ENCODE measurements at places on chromosomes 4 and X.

DNA sequence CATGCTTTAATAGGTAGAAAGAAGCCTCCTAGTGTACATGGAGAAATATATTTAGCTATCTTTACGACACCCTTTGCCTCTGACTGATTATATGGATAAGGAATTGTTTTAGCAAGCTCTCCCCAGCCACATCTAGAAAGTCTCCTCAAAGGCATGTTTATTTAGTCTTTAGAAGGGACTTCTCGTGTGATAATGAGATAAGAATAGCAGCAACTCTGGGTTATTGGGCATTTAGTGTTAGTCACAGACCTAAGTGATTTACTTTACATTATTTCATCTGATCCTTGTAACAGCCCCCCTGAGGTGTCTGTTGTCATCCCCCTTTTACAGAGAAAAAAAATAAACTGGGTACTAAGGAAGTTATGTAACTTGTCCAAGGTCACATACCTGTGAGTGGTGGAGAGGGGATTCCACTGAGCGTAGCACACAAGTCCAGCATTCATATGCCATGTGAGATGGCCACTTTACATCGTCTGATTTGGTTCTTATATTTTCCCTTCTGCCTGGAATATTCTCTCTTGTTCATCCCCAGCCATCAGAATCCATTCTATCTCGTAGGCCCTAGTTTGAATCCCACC lies 77.7 kb downstream of the TSPAN7 start:
- no peak for DNase-seq

DNA sequence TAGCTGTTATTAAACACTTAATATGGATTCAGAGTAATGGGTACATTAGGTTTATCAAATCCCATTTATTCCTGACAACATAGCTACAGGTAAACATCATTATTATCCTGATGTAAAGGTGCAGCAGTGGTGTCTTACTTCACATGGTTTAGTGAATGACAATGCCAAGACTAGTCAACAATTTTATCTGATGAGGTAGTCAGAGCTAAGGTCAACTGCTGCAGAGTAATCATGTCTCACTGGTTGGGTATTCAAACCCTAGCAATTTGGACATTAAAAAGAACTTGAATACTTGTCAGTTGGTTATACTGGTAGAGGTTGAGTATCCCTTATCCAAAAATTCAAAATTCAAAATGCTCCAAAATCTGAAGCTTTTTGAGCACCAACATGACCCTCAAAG lies 117.6 kb downstream of the MAB21L2 start:
- no peak for DNase-seq

- DNase-seq = no peak
Measured at GRCh38 chrX:105468741-105469140, 248.2 kb upstream of the TEX13A start.

- DNase-seq = no peak
Measured at GRCh38 chrX:84336646-84337045, 148.6 kb upstream of the RPS6KA6 start.

DNA sequence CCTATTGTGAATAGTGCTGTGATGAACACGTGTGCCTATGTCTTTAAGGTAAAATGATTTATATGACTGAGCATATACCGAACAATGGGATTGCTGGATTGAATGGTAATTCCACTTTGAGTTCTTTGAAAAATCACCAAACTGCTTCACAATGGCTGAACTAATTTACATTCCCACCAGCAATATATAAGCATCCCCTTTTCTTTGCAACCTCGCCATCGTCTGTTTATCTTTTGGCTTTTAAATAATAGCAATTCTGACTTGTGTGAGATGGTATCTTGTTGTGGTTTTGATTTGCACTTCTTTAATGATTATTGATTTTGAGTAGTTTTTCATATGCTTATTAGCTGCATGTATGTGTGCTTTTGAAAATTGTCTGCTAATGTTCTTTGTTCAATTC lies 31.8 kb upstream of the UGT2A1 start:
- DNase-seq = no peak

GRCh38 chrX:345020-345925 lies 26.7 kb upstream of the GTPBP6 start:
- DNase-seq = no peak

DNA sequence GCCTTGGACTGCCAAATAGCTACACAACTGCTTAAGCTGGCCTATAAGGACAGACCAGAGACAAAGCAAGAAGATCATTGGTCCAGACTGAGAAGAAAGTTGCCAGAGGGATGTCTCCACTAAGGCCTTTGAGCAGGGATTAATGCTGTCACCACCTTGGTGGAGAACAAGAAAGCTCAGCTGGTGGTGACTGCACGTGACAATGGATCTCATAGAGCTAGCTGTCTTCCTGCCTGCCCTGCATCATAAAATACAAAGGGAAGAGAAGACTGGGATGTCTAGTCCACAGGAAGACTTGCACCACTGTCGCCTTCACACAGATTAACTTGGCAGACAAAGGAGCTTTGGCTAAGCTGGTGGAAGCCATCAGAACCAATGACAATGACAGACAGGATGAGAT lies 40.5 kb upstream of the FAM120C start:
- no peak for DNase-seq

DNA sequence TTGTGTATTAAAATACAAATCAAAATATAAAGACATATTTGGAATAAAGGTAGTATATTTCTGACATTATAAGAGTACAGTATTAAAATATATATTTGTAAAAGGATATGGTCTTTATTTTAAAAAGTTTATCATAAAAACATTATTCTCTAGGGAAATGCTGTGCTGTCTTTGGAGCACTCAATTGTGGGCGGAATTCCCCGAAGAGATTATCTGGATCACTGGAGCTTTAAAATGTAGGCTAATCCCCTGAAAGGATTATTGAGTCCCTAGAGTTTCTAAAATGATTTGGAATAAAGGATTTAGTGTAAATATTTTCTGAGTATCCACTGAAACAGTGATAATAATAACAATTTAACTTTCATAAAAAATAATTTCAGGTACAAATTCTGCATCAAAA lies 1239.4 kb downstream of the TECRL start:
- DNase-seq = no peak

All from stimulated activated CD8-positive, alpha-beta memory T cell treated with anti-CD3 and anti-CD28 coated beads, Interleukin-15, amount 100 ng/mL, for 1 hour (primary cell).